ENCODE measurements at places on chromosomes 13 and 19. TPM values are rescaled to one million over a fixed set of nuclear protein-coding genes. Genes with fewer than 3 reads are reported as not detected.

The UQCRFS1 gene
- 16.9 TPM for total RNA-seq

The MUC16 gene
- total RNA-seq = 0.10 TPM

The NKPD1 gene
- total RNA-seq = 0.73 TPM

The DZIP1 gene
- total RNA-seq = not detected

The NEK5 gene
- not detected for total RNA-seq

The AKT2 gene
- 183 TPM for total RNA-seq

The MRPL54 gene
- total RNA-seq = 95.2 TPM

The NLRP7 gene
- total RNA-seq = not detected

The IGFL2 gene
- not detected for total RNA-seq

The FBXW9 gene
- 4.3 TPM for total RNA-seq

The PLK5 gene
- total RNA-seq = not detected

The SDHAF1 gene
- 23.8 TPM for total RNA-seq

The PSG2 gene
- not detected for total RNA-seq

The ELSPBP1 gene
- total RNA-seq = not detected

The ZNF71 gene
- 7.7 TPM for total RNA-seq

The PRTN3 gene
- not detected for total RNA-seq

The GJB2 gene
- 0.13 TPM for total RNA-seq

The GARIN5B gene
- total RNA-seq = not detected

The SBSN gene
- total RNA-seq = not detected

The PSG4 gene
- not detected for total RNA-seq

The NAPSA gene
- 0.72 TPM for total RNA-seq

The KIR3DL1 gene
- total RNA-seq = not detected

The ACER1 gene
- total RNA-seq = 1.7 TPM

The METTL21C gene
- total RNA-seq = not detected

The CABP5 gene
- not detected for total RNA-seq

All from naive thymus-derived CD4-positive, alpha-beta T cell (primary cell).